ENCODE measurements at places on chromosomes 7 and 10. TPM values are rescaled to one million over a fixed set of nuclear protein-coding genes. Genes with fewer than 3 reads are reported as not detected.

Gene RNF32
- 3.2 TPM for total RNA-seq

Gene PRLHR
- not detected for total RNA-seq

Gene STEAP1B
- total RNA-seq, result 3.8 TPM

Gene TMEM236
- total RNA-seq, result under 0.01 TPM

Gene HEPACAM2
- not detected for total RNA-seq

All from pericardium fibroblast (primary cell).